CD4-positive, alpha-beta T cell (primary cell): ENCODE measurements at places on chromosomes 2 and 18.

GRCh38 chr2:111049792-111050640 lies 70.7 kb upstream of the BCL2L11 start:
- DNase-seq: no peak

GRCh38 chr2:53317861-53318260 lies 449.7 kb upstream of the CHAC2 start:
- no peak for DNase-seq

DNA sequence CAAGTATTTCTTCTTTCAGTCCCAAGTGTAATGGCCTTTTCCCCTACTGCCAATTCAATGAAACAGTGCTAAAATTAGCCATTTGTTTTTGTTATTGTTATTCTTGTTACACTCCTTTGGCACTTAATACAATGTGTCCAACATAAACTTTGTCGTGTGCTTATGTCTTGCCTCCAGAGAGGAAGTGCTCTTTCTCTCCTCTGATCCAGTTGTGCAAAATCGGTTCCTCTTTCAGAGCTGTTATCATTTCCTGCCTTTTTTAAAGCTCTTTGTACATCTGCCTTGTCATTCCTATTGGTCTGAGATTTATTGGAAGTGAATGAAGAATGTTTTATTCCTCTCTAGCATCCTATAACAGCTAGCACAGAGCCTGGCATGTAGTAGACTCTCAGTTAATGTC lies 623.2 kb upstream of the ID2 start:
- DNase-seq: no peak

DNA sequence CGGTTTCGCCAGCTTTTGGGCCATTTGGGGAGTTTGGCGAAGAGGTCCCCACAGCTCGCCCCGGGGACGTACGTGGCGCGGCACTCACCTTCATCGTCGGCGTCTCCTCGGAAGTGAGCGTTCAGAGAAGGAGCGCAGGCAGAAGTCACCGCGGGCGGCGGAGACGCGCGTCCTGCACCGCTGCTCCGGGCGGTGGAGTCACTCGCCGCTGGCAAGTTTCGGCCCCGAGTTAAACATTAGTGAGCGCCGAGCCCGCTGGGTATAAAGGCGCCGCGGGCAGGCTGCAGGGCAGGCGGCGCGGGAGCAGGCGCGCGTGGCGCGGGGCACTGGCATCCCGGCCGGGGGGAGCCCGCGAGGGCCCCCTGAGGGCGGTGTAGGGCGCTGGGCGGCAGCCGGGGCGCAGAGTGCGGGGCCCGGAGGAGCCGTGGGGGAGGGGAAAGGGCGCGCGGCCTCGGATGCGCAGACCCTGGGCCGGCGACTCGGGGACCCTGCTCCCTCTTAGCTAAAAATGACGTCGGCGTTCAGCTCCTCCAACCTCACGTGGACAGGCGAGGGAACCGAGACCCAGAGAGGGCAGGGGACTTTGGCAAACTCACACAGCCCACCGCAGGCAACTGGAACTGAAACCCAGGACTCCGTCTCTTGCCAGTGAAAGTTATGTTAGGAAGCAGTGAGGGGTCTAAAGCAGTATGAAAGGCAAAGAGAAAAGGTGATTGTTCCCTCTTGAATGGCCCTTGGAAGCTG lies at the start of gene DPP4:
TSS of gene DPP4 (minus strand) at position 328 of the 744 bp plus-strand sequence. CDS start at position 94, 234 bp downstream.
- DNase-seq: peak; percentile 43

GRCh38 chr18:37403100-37403781 lies 162.4 kb downstream of the CELF4 start:
- no peak for DNase-seq

DNA sequence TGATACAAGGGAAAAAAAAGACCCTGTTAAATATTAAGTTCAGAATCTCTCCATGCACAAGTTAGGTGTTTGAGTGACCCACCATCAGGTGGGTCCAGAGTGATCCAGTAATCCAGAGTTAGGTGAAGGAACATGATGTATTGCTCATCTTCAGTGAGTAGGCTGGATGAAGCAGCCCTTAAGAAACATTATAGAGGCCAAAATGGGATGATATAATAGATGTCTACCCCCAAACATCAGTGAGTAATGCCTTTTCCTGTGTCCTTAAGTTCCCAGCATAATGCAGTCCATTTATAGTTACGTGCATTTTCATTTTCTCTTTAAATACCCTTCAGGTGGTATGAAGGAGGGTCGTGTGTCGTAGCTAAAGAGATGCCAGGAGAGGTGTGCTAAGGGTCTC lies 89.6 kb downstream of the MAP4K4 start:
- DNase-seq: no peak

DNA sequence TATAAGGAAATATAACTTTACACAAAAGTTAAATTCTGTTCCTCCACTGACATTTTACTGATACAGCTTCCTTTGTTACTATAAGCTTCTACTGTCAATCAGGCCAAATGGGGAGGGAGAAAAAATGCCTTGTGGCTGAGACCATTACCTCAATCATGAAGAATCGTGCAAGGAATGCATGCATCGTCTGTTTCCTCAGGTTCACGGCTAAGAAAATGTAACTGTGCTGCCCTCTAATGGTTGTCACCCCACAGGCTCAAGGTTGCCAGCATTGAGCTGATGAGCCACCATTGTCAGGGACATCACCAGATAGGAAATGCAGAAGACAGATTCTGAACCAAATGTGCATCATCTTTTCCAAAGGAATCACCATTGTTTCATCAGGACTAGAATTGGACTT lies 426.9 kb downstream of the CDH2 start:
- DNase-seq: no peak

GRCh38 chr2:20961858-20962257 lies 82.0 kb downstream of the APOB start:
- DNase-seq: no peak

- no peak for DNase-seq
These were observed 292.2 kb downstream of the NYAP2 start for GRCh38 chr2:225691711-225692110.

GRCh38 chr18:51513517-51513916 lies 316.0 kb upstream of the MEX3C start:
- DNase-seq: no peak

DNA sequence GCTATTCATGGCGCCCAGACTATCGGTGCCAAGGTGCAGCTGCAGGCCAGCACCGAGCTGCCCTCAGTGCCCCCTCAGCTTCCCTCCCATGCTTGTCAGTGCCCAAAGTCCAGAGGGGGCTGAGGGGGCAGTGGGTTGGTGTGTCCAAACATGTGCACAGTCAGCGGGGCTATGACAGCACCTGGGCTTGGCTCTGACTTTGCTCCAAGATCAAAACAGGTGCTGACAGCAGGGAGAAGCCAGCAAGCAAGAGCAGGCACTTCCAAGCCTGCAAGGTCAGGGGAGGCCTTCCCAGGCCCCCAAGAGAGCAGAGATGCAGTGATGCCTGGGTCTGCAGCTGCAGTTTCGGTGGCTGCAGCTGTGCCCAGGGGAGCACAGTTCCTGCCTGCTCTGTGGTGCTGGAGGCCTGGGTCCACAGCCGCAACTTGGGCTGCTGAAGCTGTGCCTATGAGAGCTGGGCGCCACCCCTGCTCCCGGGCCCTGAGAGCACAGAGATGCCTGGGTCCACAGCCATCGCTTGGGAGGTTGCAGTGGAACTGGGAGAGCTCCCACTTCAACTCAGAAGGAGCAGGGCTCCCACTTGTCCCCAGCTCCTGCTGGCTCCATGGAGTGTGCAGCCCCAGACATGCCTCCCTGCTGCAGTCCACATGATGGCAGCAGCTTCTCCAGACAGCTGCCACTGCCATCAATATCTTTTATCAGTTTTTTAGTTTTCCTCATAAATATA lies 775.3 kb upstream of the POU3F3 start:
- no peak for DNase-seq

DNA sequence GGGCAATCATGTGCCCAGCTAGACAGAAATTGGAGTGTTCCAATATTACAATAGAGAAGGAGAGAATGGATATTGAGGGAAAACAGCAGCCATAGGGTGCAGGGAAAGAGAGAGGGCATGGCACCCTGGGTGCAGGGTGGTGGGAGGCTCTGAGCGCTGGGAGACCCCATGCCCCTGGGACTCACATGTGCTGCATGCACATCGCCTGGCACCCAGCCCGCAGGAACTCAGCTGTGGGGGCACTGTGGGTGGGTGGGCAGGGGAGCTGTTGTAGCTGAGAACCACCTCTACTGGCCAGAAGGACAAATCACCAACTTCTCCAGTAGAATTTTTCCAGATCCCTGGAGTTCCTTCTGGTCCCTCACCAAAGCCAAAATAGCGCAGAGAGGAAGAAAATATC lies 7.2 kb upstream of the NEURL3 start:
- DNase-seq: no peak

DNA sequence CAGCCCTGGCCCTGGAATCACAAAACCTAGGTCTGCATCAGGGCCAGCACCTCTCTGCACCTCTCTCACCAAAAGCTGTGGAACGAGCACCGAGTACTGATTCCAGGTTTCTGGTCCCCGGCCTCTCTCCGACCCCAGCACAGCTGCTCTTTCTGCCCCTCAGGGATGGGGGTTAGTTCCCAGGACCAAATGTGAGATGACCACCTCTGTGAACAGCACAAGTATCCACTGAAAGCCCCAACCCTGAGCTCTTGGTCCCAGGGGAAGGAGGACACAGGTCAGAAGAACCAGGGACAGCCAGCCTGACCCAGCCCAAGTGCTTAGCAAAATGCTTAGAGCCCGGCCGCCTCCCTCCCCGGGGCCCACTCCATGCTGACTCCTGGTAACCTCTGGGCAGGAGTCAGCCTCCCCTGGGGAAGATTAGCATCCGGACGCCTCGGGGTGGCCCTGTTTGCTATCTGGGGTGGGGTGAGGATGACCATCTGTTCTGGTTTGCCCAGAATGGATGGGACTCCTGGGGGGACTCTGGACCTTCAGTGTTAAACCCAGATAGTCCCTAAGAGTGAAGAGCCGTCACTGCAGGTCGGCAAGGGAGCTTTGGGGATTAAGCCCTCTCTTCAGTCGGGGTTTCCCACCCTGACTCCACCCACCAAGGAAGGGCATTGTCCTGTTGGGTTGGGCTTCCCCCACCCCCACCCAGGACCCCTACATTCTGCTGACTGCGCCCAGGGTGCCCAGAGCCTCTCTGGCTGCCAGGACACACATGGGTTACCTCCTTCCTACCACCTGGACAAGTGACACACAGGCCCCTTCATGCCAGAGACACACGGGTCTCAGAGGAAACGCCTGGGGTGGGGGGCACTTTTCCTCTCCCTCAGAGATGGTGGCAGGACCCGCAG lies 9.4 kb upstream of the GPR55 start:
- no peak for DNase-seq
